ENCODE measurements at places on chromosomes 1 and 21.

- H3K36me3 ChIP-seq = no peaks in the 10 kb centered on the region
- no peaks in the 10 kb centered on the region for H3K27me3 ChIP-seq
- H3K4me1 ChIP-seq = no peaks in the 10 kb centered on the region
- no peak for DNase-seq
- H3K4me3 ChIP-seq = no peak overlapping the region
These were observed 150.3 kb downstream of the TNFSF18 start for GRCh38 chr1:172900376-172900997.

DNA sequence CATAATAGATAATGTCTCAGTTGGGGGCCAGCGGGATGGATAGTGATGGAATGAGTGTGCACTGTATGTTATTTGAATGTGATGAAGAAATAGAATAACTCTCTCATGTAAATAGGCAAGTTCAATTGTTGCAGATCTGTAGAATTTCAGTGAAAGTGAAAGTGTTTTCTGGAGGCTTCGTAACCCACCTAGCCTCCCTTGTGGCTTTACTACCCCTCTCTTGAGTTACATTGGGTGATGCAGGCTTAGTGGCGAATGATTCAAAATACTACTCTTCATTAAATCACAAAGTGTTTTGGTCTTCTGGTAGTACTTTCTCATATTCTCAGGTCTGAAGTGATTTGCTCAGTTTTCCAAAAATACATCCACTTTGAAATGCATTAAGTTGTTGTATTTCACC, 411.9 kb downstream of the ZP4 start:
- no peak for DNase-seq
- no peaks in the 10 kb centered on the region for H3K27me3 ChIP-seq
- H3K4me1 ChIP-seq = no peaks in the 10 kb centered on the region
- no peak overlapping the region for H3K27ac ChIP-seq
- no peak overlapping the region for H3K4me3 ChIP-seq

DNA sequence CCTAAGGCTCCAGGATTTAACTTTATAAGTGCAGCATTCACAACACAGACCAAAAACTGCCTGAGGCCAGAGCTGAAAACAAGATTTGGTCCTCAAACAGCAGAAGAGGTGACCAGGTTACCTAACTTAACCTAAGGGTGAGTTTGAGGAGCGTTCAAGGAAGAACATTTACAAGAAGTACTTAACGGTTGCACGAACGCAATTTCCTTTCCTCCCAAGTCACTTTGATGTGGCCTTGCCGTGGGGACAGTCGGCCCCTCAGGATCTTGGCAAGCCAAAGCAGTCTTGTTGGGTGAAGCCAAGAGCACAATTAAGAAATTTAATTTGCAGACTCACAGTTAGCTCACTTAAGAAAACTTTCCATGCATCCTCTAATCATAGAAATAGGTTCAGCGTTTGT, 202.6 kb upstream of the COA6 start:
- no peak overlapping the region for H3K4me3 ChIP-seq
- H3K4me1 ChIP-seq = no peaks in the 10 kb centered on the region
- H3K27ac ChIP-seq = no peak overlapping the region
- DNase-seq = no peak
- no peaks in the 10 kb centered on the region for H3K36me3 ChIP-seq

- no peak for DNase-seq
- H3K4me1 ChIP-seq = no peaks in the 10 kb centered on the region
- H3K27ac ChIP-seq = no peak overlapping the region
- no peaks in the 10 kb centered on the region for H3K27me3 ChIP-seq
These were observed 34.0 kb upstream of the ARHGAP29 start for GRCh38 chr1:94271373-94271772.

GRCh38 chr1:232568906-232569553, 60.9 kb downstream of the SIPA1L2 start:
- H3K4me3 ChIP-seq = no peak overlapping the region
- peak overlapping the region; percentile 65 for H3K27ac ChIP-seq
- no peaks in the 10 kb centered on the region for H3K36me3 ChIP-seq
- DNase-seq = no peak

DNA sequence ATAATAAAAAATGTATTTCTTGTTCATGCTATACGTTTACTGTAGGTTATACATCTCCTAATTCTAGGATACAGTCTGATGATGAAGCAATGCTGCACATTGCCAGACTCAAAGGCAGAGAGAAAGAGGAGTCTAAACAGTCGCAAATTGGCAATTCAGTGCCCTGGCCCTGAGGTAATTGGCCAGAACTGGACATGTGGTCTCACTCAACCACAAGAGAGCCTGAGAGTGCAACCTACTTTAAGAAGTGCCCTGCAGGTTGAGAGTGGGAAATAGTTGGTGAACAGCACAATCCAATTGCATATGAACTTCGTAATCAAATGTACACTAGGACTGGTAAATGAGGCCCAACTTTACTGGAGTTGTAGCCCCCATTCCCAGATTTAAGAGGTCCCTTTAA, 5.0 kb upstream of the SLC35A3 start:
- no peaks in the 10 kb centered on the region for H3K36me3 ChIP-seq
- no peaks in the 10 kb centered on the region for H3K27me3 ChIP-seq
- H3K4me1 ChIP-seq = peaks cover 6% of the 10 kb centered on the region
